Thoracic aorta (tissue), 2 donors: ENCODE measurements at places on chromosomes 2 and 18. TPM values are rescaled to one million over a fixed set of nuclear protein-coding genes. Genes with fewer than 3 reads are reported as not detected.

Gene NEB
- total RNA-seq, result 8.6 TPM

Gene PNO1
- 8.3 TPM for total RNA-seq

DNA sequence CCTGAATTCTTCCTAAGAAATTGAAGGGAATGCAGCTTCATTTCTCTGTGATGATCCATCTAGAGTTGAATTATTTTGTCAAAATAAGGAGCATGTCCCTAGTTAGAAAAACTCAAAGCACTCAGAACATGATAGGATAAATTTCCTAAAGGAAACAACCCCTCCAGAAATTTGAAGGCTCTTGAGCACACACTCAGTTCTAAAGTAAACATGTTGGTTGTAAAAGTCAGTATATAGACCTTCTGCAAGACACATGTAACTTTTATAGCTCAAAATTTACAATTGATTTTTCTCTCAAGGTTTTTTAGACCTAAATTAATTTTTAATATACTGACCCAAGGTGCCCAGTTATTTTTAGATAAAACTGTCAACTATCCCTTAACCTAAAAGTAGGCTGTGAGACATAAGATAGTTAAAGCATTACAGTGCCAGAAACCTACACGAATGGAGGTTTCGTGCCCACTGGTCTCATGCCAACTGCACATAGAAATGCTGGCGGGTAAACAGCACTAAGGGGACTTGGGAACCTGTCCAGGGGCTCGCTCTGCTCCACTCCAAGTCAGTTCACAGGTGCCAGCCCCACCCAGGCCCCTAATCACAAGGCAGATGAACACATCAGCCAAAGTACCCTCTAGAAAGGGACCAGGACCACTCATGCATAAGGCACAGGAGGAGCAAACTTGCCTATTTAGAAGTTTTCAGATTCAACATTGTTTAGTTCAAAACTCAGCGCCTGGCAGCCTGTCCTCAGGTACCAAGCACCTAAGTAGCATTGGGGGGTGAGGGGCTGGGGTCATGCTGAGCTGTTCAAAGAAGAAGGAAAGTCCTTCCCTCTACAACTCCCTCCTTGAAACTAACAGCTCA, 106.5 kb downstream of the SMC6 start:
- no peak overlapping the region for H3K27ac ChIP-seq
- no peaks in the 10 kb centered on the region for H3K36me3 ChIP-seq
- no peak for DNase-seq

GRCh38 chr2:152638590-152638989, 78.7 kb downstream of the PRPF40A start:
- H3K27me3 ChIP-seq, result no peaks in the 10 kb centered on the region
- H3K27ac ChIP-seq, result no peak overlapping the region
- H3K4me1 ChIP-seq, result no peaks in the 10 kb centered on the region
- no peak overlapping the region for H3K4me3 ChIP-seq

- no peak for DNase-seq
- H3K27ac ChIP-seq, result peak overlapping the region; percentile 2
- peaks cover 45% of the 10 kb centered on the region for H3K4me1 ChIP-seq
- no peaks in the 10 kb centered on the region for H3K36me3 ChIP-seq
Observed at GRCh38 chr2:226758921-226759640, 40.5 kb downstream of the IRS1 start.

GRCh38 chr18:40624959-40625358, 1330.1 kb upstream of the PIK3C3 start:
- H3K4me3 ChIP-seq, result no peak overlapping the region
- H3K27me3 ChIP-seq, result no peaks in the 10 kb centered on the region
- H3K4me1 ChIP-seq, result no peaks in the 10 kb centered on the region
- no peak for DNase-seq

- H3K27me3 ChIP-seq, result no peaks in the 10 kb centered on the region
- H3K27ac ChIP-seq, result no peak overlapping the region
- no peaks in the 10 kb centered on the region for H3K4me1 ChIP-seq
- no peaks in the 10 kb centered on the region for H3K36me3 ChIP-seq
- DNase-seq, result no peak
Observed at GRCh38 chr2:198712485-198712884, 745.3 kb downstream of the SATB2 start.
